ENCODE measurements at places on chromosomes 1 and 21.

DNA sequence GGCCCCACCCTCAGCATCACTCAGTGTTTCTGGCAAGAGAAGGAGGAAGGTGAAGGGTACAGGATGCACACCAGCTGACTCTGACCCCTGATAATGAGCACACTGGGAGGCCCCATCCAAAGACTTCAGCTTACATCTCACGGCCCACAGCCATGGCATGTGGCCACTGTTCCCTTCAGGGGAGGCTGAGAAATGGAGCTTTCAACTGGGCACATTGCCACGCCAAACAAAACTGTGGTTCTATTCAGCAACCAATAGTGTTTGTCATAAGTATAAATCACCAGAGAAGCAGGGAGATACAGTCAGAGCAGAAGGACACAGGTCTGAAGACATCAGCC, 12.7 kb upstream of the TRAF3IP3 start:
- DNase-seq = no peak

DNA sequence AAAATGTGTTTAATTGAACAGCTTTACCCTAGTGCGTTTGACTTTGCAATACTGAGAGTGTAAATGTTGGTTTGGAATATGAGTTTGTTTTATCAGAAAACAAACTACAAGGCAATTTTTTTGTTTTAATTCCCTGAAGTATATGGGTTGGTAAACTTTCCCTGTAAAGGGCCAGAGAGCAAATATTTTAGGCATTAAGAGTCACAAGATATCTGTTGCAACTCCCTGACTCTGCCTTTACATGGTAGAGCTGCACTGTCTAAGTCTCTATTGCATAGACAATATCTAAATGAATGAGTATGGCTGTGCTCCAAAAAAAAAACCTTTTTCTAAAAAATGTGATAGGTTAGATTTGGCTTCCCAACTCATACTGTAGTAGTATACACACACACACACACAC, 115.1 kb upstream of the PBX1 start:
- DNase-seq = no peak

- DNase-seq = no peak
These were observed 5.5 kb upstream of the LAPTM5 start for GRCh38 chr1:30762930-30763650.

GRCh38 chr1:223437151-223437550, 43.9 kb downstream of the CCDC185 start:
- DNase-seq = no peak

- no peak for DNase-seq
These were observed 8.5 kb downstream of the SSR2 start for GRCh38 chr1:156012051-156012817.

GRCh38 chr1:242402956-242403355, 121.5 kb downstream of the PLD5 start:
- no peak for DNase-seq

DNA sequence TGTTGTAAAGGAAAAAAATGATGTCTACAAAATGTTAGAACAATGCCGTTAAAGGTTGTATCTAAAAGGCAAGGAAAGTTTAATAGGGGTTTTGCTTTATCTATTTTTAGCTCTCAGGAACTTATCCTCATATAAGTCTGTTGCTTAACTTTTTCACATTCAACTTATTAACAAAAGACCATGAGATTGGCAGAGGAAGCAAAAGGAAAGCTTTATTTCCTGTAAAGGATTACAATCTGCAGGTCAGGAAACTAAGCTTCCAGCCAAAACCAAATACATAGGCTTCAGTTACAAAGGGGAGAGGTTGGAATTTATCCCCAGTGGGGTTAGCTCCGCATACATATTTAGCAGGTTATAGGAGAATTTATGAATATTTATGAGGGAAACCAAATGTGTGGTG, 58.7 kb upstream of the KIAA1614 start:
- DNase-seq = no peak

DNA sequence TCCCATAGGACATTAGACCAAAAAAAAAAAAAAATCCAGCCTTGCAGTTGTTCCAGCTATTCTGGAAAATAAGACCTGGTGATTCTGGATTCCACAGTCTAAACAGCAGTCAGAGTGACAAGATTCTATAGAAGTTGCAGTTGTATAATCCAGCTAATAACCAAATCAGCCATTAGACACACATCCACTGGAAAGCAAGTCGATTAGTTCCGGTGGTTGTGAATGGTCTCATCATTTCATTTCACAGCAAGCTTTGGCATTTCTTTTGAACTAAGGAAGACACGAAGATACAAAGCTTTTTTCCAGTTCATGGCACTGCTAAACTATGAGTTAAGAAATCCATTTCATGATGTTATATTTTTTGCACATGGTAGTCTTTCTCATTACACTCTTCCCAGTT, 54.4 kb upstream of the FAM89A start:
- no peak for DNase-seq

GRCh38 chr21:45901061-45901690, 80.4 kb upstream of the COL6A1 start:
- no peak for DNase-seq

GRCh38 chr1:89589515-89589914, 43.4 kb upstream of the LRRC8C start:
- no peak for DNase-seq

DNA sequence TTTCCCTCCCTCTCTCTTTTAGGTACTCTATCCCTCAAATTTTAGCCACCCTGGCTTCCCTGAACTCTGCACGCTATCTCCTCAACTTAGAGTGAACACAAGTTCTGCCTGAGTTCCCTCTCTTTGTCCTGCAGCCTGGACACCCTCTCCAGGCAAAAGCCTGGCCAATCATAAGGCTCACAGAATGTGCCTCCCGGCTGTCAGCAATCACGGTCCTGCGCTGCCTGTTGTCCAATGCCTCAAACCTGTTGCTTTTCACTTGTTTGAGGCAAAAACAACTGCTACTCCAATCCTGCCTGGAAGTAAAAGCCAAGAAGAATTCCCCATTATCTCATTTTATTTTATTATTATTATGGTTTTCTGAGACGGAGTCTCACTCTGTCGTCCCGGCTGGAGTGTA, 66.1 kb downstream of the LGR6 start:
- DNase-seq = no peak

DNA sequence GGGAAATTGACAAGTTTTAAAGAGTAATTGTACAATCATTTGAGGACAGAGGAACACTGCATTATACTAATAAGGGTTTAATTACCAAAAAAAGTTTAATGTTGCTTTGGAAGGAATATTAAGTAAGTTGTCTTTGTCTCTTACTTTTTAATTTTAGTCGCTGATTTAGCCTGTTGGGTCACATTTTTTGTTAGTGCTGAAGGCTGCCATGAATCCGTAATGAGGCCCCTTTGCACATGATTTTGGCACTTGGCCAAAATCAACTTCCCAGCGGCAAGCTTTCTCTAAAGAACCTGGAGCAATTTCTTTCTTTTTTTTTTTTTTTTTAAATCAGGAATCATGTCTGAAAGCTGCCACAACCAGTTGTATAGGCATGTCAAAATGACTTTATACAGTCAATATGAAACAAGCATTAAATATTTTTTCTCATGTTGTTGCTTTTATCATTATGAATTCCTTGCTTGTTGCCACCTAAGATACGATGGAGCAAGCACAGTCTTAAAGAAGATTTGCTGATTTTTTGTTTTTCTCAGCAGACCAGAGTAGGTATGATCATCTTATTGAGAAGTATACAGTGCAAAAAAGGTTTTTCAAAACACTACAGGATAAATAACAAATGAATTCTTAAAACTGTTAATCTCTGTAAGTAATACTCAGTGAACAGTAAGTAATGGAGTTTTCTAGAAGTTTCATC, 690.4 kb downstream of the USP25 start:
- no peak for DNase-seq

GRCh38 chr1:152386940-152387339, 27.1 kb downstream of the CRNN start:
- no peak for DNase-seq

- no peak for DNase-seq
These were observed at the start of gene CFAP107 for GRCh38 chr1:12745992-12746323. TSS of gene CFAP107 (plus strand) at chr1:12746200. CDS start at chr1:12746431, 231 bp downstream.

GRCh38 chr1:244995602-244996400, 131.5 kb upstream of the HNRNPU start:
- DNase-seq = no peak

DNA sequence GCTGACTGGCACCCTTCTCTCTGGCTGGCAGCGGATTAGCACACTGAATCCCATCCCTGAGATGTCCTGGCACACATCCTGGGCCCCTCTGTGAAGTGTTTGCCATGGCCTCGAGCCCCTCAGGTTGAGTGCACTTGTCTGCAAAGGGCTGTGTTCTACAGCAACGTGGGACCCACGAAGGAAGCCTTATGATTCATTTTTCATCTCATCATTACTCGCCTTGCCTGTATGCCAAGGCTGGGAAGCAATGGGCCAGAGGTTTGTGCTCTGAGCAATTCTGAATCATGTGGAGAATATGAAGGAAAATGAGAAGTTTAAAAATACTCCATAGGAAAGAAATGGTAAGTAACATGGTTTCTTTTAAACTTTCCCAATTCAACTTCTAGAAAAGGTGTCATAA, 124.8 kb upstream of the LMO4 start:
- no peak for DNase-seq

DNA sequence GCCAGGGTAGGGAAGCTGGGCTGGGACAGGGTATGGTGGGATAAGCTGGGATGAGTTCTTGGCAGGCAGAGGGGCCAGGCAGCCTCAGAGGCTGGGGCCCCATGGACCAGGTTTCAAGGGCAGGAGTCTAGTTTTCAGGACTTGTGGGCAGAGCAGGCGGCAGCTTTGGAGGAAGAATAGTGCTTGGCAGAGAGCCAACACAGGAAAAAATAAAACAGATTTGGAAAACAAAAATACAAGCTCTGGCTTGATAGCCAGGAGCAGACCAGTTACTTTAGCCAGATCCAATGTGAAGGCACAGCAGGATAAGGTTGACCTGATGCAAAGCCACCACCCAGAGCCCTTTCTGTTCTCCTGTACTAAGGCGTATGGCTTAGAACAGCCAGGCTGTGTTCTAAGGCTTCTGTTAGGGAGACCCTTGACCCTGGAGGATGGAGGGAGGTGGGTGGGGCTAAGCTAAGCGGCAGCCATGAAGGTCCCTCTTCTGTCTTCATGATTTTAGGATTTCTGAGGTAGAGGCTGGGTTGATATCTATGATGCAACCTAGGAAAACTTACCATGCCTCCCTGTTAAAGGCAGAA, 5.5 kb downstream of the TRAF5 start:
- no peak for DNase-seq

DNA sequence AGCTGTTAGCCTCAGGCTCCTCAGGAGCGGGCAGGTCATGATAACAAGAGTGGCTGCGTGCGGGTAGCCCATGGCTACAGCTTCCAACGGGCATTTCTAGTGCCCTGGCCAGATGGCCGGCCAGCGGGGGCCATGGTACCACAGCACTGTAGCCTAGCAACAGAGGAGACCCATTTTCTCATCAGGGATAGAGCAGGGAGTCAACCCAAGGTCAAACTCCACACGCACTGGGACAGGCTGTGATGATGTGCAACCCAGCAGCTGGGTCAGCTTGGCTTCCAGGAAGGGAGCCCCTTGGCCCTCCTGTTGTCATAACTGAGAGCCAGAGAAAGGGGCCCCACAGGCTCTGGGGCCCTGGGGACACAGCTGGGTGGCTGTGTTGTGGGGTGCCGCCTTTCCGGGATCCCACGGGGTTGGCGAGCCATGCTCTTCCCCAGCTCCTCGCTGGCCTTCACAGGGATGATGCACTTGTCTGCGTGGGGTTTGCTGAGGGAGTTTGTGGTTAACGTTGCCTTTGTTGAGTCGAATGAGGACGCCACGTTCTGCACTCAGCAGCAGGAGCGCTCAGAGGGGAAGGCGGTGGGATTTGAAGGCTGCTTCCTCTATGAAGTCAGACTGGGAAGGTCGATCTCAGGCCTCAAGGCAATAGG, 46.3 kb downstream of the COL18A1 start:
- DNase-seq = no peak

DNA sequence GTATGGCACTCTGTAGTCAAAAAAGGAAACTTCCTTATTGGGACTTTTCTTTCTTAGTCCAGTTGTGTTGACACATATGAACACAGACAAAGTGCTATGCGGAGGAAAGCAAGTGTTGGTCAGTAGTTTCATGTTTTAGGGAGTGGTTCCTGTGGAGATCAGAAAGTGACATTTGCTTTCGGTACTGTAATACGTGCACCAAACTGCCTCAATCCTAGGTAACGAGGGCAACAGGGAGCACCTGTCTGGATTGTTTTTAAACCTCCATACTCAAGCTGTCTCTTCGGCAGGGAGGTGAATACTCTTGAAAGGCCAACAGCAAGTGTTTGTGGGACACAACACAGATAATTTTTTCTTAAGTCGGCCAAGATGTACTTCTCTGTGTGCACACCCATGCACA, 9.1 kb downstream of the RHOU start:
- DNase-seq = no peak

- no peak for DNase-seq
These were observed 23.8 kb upstream of the CPLANE2 start for GRCh38 chr1:16260814-16261213.

GRCh38 chr1:167463080-167463479, 55.2 kb downstream of the CD247 start:
- DNase-seq = no peak

DNA sequence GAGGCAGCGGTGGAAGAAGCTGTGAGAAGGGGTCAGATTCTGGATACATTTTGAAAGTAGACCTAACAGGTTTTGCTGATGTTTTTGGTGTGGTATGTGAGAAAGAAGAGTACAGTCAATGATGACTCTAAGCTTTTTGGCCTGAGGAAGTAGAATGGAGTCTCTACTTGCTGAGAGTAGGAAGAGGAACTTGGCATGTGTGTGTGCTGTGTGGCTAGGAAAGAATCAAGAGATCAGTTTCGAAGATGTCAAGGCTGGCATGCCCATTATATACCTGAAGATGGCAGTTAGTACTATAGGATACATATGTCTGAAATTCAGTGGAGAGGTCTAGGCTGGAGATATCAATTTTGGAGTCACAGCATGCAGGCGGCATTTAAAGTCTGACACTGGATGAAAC, 64.4 kb downstream of the MAB21L3 start:
- no peak for DNase-seq

DNA sequence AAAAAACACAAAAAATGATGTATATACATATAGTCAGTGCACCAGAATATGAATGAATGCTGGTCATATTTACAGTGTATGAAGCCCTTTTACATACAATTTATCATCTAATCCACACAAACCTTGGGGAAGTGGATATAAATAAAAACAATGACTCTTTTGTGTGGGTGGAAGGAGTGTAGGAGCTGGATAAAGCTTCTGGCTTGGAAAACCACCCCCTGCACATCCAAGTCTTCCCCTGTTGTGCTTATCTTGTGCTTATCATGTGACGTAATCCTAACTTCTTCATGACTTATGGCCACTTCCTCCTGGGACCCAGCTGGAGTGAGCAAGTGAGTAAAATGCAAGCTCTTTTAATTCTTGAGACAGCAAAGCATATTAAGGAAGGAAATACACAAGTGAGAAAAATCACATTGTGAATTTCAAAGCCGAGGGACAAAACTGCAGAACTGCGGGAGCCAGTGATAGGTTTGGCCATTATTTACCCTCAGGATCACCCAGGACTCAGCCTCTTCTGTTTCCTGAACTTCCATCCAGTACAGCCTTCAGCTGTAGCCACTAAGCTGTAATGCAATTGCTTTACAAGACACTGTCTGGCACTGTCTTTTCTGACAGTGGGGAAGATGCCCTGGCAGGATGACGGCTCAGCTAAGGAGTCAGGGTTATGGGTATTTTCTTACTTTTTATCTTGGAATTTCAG, 104.0 kb upstream of the PPM1J start:
- DNase-seq = no peak

GRCh38 chr1:26429721-26430120, 2.4 kb upstream of the DHDDS start:
- no peak for DNase-seq
